ENCODE measurements at places on chromosomes 16 and 17. TPM values are rescaled to one million over a fixed set of nuclear protein-coding genes. Genes with fewer than 3 reads are reported as not detected.

FBXL16 gene
- total RNA-seq, result 16.2 TPM

DNASE1L2 gene
- total RNA-seq, result 1.3 TPM

SLC7A5 gene
- total RNA-seq, result 557 TPM

BICDL2 gene
- not detected for total RNA-seq

EVPLL gene
- total RNA-seq, result not detected
